ENCODE measurements at places on chromosomes 1 and 21. TPM values are rescaled to one million over a fixed set of nuclear protein-coding genes. Genes with fewer than 3 reads are reported as not detected.

GRCh38 chr1:206658981-206659273 lies 23.6 kb downstream of the DYRK3 start:
- no peak for DNase-seq

GCSAML gene
- not detected for total RNA-seq

HJV gene
- not detected for total RNA-seq

DNA sequence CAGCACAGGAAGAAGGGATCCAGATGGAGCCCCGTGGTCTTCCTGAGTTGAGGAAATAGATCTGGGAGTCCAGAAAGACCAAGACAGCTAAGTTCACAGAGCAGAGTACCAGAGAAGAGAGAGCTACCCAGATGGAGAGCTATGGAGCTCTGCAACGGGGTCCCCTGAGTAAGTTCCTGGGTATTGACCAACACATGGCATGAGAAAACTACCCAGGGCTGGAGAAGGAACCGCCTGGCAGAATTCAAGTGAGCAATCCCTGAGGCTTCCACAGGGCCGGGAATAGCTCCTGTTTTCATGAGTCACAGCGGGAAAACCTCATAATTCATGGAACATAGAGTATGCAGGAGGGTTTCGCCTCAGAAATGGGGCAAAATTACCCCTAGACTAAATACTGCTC lies 19.7 kb downstream of the STPG1 start:
- DNase-seq, result peak; percentile 89

GRCh38 chr1:221801251-221801661 lies 59.4 kb upstream of the DUSP10 start:
- no peak for DNase-seq

DNA sequence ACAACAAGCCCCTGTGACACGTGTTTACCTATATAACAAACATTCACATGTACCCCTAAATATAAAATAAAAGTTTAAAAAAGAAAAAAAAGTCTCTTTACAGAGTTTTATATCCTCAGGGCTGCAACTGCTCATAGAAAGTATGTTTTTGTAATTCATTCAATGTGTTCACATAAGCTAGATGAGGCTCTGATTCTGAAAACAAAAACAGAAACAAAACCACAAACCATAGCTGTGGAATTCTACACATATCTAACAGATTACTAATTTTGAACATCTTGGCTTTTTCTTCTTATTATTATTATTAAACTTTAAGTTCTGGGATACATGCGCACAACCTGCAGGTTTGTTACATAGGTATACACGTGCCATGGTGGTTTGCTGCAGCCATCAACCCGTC lies 579.6 kb upstream of the ZRANB2 start:
- DNase-seq, result peak; percentile 5

CHRM3 gene
- 3.2 TPM for total RNA-seq

KRTAP25-1 gene
- not detected for total RNA-seq

GRCh38 chr1:3864884-3865283 lies 7.6 kb downstream of the DFFB start:
- DNase-seq, result no peak

SLC22A15 gene
- 3.2 TPM for total RNA-seq

HIPK1 gene
- total RNA-seq, result 10.9 TPM

BATF3 gene
- total RNA-seq, result 23.2 TPM

DNA sequence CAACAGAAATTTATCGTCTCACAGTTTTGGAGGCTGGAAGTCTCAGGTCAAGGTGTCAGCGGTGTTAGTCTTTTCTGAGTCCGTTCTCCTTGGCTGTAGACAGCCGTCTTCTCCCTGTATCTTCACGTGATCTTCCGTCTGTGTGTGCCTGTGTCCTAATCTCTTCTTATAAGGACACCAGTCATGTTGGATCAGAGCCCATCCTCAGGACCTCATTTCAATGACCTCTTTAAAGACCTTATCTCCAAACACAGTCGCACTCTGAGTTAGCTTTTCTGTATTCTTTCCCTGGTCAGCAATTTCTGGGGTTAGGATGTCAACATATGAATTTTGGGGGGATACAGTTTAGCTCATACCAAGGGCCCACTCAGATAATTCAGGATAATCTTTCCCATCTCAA lies 247.7 kb downstream of the PRDM2 start:
- no peak for DNase-seq

DNA sequence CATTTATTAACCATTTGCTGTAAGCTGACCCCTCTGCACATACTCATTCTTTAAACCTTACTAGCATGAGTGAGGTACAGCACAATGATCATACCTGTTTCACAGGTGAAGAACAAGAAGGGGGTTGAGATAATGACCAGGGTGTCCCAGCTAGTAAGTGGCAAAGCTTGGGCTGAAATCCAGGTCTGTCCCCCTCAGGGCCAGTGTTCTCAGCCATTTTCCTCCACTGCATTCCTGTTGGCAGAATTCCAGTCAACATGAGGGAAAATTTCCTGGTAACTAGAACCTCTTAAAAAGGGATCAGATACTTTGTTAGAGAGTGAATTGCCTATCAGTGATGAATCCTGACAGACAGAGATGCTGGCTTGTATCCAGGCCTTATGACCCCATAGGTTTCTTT lies 48.1 kb downstream of the SPATA46 start:
- DNase-seq, result no peak

HRNR gene
- not detected for total RNA-seq

- DNase-seq, result no peak
Observed at GRCh38 chr1:182101415-182102042, 40.0 kb upstream of the ZNF648 start.

GRCh38 chr1:32337855-32338636 lies 2.0 kb upstream of the MARCKSL1 start:
- DNase-seq, result peak; percentile 84

GRCh38 chr1:47188791-47189785 lies 748 bp downstream of the PDZK1IP1 start:
- no peak for DNase-seq

UCK2 gene
- total RNA-seq, result 148 TPM

DNA sequence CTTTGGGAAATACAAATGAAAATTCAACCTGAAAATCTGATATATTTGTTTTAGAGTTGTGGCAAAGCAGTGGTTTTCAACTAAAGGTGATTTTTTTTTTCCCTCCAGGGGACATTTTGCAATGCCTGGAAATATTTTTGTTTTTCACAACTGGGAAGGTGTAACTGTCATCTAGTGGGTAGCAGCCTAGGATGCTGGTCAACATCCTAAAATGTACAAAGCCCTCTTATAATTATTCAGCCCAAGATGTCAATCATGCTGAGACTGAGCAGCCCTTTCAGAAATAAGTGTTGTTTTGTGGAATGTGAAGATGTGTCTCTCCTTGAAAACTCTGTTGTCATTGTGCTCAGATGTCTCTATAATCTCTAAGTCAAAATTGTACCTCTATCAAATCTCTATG lies 95.2 kb upstream of the NCAM2 start:
- DNase-seq, result no peak

DNA sequence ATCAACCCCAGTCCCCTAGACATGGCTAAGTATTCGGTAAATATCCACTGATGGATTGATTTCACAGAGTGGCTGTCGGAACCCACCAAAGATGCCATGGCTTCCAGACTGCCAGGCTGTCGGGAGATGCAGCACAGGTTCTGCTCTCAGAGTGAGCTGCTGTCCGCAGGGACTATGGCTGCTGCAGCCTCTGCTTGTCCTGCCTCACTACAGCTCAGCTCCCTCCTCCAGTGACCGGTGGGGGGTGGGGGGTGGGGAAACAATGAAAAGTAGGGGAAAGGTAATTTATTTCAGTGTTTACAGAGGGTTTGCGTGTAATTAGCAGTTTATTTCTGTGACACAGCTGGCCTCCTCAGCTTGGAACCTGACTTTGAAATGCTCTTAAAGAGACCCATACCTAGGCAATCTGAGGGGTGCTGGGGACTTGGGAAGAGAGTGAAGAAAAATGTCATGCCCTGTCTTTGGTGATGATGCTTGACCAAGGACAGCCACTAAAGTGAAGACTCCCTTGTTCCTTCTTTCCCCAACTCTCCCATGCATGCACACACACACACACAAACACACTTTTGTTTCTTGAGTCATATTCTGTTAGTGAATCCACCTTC lies 109.0 kb downstream of the CACNA1E start:
- DNase-seq, result no peak

DNA sequence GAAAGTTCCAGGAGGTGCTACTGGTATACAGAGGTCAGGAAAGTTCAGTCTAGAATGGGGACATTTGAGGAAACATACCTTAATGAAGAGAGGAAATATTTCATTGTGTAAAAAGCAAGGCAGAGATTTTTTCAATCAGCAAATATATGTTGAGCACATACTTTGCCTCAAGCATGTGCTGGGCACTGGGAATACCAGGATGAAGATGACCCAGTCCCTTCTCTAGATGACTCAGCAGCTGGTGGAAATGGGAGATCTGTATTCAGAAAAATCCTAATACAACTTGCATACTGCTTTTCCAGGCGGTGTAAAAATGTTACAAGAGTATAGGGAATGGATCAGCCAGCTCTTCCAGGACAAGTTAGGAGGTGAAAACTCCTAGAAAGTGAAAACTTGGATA lies 229.3 kb downstream of the FGGY start:
- DNase-seq, result peak; percentile 16

POU2F1 gene
- total RNA-seq, result 4.6 TPM

GRCh38 chr1:119475866-119476439 lies 31.1 kb upstream of the HSD3B1 start:
- DNase-seq, result peak; percentile 44

SLC45A1 gene
- total RNA-seq, result not detected

HFM1 gene
- total RNA-seq, result 0.20 TPM

CTXND2 gene
- not detected for total RNA-seq

DNA sequence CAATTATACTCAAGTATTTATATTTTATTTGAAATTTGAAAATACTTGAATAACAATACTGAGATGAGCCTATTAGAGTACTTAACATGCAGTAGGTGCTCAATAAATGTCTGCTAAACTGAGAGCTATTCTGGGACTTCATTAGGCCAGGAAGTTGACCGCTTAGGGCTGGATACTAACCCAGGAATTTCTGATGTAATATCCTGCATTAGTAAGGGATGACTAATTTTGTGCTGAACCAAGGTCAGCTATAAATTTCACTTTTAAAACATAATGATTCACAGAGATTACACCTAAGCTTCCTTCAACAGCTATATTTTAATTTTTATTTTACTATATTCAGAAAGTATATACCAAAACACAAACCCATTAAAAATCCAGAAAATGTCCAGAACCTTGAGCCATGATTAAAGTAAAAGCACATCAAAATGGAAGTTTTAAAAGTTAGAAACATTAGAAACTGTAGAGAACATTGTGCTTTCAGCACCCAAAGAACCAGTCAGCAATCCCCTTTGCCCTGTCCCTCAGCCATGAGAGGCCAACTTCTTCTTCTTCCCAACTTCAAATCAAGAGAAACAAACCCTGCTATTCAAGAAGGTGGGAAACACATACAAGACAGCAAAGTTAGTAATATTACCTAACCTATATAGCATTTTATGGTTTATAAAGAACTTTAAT lies 35.4 kb downstream of the WNT2B start:
- peak; percentile 92 for DNase-seq

GRCh38 chr21:44699502-44700001 lies 2.6 kb downstream of the KRTAP10-12 start:
- DNase-seq, result no peak

Data from HT1080 (cell line).